Erythroblast (primary cell): ENCODE measurements at places on chromosomes 4 and X.
A peak's percentile ranks its signal among the peaks of the same experiment; 100 is the strongest.

- no peak for DNase-seq
Measured at GRCh38 chrX:128698573-128699181, 646.5 kb upstream of the ACTRT1 start.

GRCh38 chrX:139892512-139892911 lies 40.3 kb downstream of the ATP11C start:
- DNase-seq, result no peak

GRCh38 chrX:136679531-136679930 lies 31.6 kb downstream of the CD40LG start:
- DNase-seq, result no peak

- DNase-seq, result no peak
Measured at GRCh38 chr4:61277785-61278760, 77.9 kb downstream of the ADGRL3 start.

GRCh38 chr4:151690164-151690870 lies 70.5 kb downstream of the GATB start:
- DNase-seq, result no peak

DNA sequence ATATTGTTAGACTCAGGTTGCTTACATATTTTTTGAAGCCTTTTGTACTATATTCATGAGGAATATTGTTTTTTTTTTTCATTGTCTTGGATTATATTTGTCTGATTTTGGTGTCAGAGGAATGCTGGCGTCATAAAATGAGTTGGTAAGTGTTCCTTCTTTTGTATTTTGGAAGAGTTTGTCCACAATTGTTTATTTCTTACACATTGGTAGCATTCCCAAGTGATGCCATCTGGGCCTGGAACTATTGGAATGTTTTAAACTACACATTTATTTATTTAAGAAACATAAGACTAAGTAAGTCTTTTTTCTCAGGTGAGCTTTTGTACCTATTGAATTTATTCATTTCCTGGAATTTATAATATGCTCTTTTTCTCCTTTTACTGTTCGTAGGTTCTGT lies 107.6 kb downstream of the LARP1B start:
- no peak for DNase-seq

DNA sequence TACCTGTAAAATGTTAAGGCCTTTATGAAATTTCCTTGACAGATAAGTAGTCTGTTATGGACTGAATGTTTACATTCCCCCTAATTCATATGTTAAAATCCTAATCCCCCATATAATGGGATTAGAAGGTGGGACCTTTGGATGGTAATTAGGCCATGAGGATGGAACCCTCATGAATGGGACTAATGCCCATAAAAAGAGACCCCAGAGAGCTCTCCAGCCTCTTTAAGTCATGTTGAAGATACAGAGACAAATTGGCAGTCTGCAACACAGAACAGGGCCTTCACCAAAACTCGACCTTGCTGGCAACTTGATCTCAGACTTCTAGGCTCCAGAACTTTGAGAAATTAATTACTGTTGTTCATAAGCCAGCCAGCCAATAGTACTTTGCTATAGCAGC lies 1344.5 kb upstream of the PCDH7 start:
- no peak for DNase-seq

- DNase-seq, result no peak
Measured at GRCh38 chrX:46759645-46759974, 692 bp upstream of the SLC9A7 start.

DNA sequence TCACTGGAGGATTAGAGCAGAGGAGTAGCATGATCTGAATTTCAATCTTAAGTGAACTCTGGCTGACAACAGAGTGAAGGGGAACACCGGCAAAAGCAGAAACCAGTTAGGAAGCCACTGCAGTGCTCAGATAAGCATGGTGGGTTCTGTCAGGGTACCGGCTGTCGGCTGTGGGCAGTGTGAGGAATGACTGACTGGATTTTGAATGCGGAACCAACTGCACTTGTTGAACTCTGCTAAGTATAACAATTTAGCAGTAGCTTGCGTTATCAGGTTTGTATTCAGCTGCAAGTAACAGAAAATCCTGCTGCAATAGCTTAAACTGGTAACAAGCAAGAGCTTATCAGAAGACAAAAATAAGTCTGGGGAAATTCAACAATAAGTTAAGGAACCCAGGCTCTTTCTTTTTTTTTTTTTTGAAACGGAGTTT lies 5.2 kb downstream of the HTT start:
- DNase-seq, result peak; percentile 62

DNA sequence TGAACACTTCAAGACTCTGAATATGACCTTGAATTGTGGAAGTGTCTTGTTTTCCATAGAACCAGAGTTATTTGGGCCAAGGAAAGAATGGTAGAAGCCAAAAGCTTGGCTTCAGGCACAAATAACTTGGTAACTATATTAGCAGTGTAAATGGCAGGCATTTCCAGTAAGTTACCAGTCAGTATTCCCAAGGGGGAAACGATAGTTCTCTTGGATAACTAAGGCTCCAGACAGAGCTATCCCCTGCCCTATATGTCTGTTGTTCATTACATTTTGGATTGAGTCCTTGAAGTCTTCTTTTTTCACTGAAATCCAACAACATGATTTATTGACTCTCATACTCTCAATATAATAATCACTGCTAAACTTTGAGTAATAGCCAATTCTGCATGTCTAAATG lies 364.1 kb downstream of the MAGEB5 start:
- no peak for DNase-seq

- DNase-seq, result no peak
Measured at GRCh38 chr4:89754531-89754930, 82.4 kb downstream of the SNCA start.

GRCh38 chr4:146072376-146072775 lies 103.1 kb upstream of the LSM6 start:
- no peak for DNase-seq

GRCh38 chr4:113827285-113827684 lies 65.7 kb upstream of the CAMK2D start:
- DNase-seq, result no peak

- peak; percentile 87 for DNase-seq
Measured at GRCh38 chrX:18173494-18174180, 47.0 kb downstream of the BEND2 start.

- DNase-seq, result no peak
Measured at GRCh38 chr4:158327525-158327924, 117.2 kb downstream of the TMEM144 start.

DNA sequence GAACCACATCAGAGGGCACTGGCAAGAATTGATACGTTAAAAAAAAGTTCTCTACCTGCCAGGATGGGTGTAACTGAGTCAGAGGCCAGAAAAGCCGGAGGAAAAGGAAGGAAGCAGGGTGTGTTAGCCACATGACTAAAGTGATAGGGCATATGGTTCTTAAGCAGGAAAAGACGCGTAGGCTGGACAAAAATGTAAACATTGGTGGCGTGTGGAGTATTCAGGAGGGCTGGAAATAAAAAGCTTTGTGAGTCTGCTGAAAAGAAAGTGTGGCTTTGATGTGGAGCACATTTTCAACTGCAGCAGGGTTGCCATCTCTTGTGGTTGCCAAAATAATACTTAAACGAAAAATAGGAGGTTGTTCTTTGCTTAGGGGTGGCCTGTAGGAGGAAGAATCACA lies 186.5 kb upstream of the RPL34 start:
- no peak for DNase-seq

DNA sequence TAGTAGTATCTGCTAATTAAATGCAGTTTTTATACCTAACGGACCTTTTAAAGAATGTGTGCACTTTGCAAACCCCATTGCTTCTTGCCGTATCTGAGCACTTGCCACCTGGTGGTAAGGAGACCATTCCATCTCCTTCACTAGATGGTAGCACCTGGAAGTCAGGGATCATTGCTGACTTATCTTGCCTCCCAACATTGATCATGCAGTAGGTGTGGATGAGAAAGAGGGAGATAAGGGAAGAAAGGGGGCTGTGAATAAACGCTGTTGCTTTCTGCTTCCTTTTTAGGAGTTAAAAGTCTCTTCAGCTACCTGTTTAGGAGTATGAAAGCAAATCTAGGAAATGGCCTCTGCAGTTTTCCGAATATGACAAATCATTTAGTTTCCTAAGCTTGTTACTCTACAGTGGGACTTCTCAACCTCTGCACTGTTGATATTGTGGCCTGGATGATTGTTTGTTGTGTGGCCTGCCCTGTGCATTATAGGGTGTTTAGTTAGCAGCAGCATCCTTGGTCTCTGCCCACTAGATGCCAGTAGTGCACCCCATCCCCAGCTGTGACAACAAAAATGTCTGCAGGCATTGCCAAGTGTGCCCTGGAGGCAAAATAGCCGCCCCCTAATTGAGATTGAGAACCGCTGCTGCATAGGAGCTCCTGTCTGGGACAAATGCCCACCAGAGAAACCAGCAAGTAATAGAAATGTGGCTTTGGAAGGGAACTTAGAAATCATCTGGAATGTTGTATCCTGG lies 38.8 kb downstream of the GAB1 start:
- peak; percentile 53 for DNase-seq

- no peak for DNase-seq
Measured at GRCh38 chr4:38055566-38055965, 95.4 kb downstream of the PTTG2 start.

GRCh38 chr4:66571145-66571695 lies 900.9 kb upstream of the EPHA5 start:
- no peak for DNase-seq

DNA sequence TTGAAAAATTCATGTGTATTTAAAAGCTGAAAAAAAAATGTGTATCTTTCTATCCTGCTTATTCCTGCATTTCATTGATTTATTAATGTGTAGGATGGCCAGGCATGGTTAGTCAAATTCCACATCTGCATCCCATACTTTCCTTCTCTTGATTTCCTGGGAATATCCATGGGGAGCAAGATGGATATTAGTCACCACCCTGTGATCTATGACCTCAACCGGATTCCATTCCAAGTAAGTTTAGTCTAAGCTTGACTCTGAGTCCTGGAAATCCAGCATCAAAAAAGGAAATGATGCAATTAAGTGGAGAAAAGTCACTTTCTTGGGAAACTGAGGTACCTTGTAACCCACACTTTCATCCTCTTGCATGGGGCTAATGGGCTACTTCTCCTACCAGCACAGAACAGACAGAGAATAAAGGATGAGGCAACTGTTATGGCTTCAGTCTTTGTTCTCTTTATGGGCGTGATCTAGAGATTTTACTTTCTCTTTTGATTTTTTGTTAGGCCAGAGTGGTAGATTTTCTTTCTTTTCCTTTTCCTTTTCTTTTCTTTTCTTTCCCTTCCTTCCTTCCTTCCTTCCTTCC lies 17.1 kb upstream of the BEX4 start:
- DNase-seq, result no peak

GRCh38 chr4:139898293-139898692 lies 232.7 kb downstream of the MGST2 start:
- DNase-seq, result no peak

DNA sequence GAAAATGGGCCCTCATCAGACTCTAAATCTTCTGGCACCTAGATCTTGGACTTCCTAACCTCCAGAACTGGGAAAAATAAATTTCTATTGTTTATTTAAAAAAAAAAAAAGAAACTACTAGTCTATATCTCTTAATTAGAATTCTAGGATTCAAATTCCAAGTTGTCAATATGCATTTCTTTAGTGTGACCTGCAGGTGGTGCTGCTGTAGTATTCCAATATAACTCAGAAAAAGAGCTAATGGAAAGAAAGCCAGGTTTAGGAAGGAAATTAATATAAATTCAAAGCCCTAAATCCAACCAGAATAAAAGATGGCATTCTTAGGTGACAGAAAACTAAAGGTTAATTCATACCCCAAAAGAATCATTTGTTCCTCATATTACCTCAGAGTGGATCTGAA lies 80.0 kb upstream of the NALF2 start:
- DNase-seq, result peak; percentile 15

- no peak for DNase-seq
Measured at GRCh38 chr4:1597021-1597931, 86.8 kb downstream of the FAM53A start.

GRCh38 chr4:126475730-126476129 lies 1157.0 kb upstream of the INTU start:
- no peak for DNase-seq

GRCh38 chrX:20263474-20263873 lies 3.2 kb downstream of the RPS6KA3 start:
- DNase-seq, result peak; percentile 6

GRCh38 chrX:11537141-11537540 lies 128.6 kb downstream of the ARHGAP6 start:
- DNase-seq, result no peak

DNA sequence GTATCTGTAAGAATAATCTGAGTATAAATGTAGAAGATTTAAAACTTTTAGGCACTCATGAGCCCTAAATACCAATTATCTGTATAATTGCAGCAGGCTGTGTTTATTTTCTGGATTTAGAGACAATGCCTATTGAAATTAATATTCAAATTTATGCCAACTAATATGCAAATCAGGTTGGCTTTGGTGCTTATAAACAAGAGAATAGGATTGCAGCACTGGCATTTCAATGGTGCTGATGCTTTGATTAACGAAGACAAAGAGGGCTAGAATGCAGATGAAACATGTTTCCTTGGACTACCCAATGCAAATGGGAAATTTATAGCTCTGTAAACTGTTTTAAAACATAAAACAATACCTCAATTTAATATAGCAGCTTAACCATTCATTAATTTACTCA lies 70.7 kb upstream of the GATB start:
- DNase-seq, result no peak

DNA sequence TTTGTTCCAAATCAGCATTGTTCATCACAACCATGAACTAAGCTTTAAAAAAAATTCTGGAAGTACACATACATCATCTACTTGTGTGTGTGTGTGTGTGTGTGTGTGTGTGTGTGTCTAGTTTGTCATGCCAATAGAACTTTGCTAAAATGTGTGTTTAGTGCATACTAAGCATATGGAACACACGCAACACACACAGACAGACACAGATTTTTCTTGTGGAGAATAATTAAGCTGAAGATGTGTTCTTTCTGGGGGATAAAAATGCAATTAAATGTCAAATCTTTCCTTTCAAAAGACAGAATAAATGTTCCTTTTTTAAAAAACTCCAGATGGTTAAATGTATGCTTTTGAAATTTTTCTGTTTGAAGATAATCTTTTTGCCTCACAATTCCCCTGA lies 530.4 kb upstream of the INTU start:
- no peak for DNase-seq
